ENCODE measurements at places on chromosomes 11 and 22. TPM values are rescaled to one million over a fixed set of nuclear protein-coding genes. Genes with fewer than 3 reads are reported as not detected.

Gene RAB39A
- 7.9 TPM for total RNA-seq

Gene IL17REL
- 0.73 TPM for total RNA-seq

Gene F2
- total RNA-seq = not detected

Gene FAM227A
- total RNA-seq = 10.2 TPM

Gene GRIK4
- 1.1 TPM for total RNA-seq

GRCh38 chr11:3010521-3011275, 18.6 kb upstream of the NAP1L4 start:
- no peak for ATAC-seq

DNA sequence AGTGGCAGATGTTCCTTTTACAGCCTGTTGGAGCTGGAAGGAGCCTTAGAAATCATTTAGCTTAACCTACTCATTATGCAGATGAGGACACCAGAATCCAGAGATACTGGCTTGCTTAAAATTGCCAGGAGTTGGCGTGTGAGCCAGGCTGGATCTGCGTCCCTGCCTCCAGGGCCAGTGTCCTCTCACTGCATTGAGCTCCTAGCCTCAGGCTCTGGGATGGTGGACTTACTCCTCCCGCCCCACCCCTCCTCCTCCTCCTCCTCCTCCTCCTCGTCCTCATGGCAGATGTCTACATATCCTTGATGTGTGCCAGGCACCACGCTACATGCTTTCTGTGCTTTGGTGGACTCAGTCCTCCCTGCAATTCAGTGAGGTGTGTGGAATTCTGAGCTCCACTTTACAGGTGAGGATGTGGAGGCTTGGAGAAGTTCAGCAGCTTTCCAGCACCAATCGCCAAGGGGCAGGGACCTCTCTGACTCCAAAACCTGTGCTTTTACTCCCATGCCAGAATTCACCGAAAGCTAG, 24.1 kb downstream of the ADAMTS15 start:
- peak; percentile 31 for ATAC-seq

DNA sequence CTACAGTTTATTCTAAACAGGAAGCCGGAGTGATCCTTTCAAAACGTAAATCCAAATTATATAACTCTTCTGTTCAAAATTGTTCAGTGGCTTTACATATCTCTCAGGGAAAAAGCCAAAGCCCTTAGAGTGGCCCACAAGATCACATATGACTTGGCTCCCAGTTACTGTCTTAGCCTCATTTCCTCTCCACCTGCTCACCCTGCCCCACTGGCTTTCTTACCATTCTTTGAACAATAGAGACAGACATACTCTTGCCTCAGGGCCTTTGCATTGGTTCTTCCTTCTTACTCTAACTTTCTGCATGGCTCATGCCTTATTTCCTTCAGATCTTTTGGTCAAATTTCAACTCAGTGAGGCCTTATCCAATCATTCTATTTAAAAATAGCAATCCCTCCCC, 52.1 kb downstream of the STIM1 start:
- ATAC-seq = no peak

GRCh38 chr11:115463606-115464005, 40.6 kb downstream of the CADM1 start:
- ATAC-seq = no peak

Gene APOA4
- total RNA-seq = not detected
